SK-N-SH (cell line): ENCODE measurements at places on chromosomes 13 and 19.

- DNase-seq: no peak
These were observed 69.4 kb upstream of the KLF12 start for GRCh38 chr13:74203576-74203975.

DNA sequence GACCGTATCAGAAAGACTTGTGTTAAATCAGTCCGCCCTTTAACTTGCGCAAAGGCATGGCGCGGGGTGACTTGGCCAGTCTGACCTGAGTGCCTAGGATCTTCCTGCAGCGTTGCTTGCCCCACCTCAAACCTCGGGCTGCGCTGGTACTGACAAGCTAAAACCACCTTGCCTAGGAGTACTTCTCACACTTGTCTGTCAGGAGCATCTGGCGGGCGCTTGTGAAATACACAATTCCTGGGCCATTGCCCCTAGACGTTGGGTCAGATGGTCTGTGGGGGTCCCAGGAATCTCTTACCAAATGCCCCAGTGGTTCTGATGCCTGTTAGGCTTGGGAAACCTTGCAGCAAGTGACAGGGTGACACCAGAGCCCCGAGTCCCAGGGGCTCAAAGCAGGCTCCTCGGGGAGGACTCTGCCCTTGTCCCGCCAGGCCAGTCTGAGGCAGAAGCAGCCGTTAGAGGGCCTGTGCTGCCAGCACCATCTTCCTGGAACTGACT, 12.9 kb downstream of the CEBPG start:
- DNase-seq: no peak

DNA sequence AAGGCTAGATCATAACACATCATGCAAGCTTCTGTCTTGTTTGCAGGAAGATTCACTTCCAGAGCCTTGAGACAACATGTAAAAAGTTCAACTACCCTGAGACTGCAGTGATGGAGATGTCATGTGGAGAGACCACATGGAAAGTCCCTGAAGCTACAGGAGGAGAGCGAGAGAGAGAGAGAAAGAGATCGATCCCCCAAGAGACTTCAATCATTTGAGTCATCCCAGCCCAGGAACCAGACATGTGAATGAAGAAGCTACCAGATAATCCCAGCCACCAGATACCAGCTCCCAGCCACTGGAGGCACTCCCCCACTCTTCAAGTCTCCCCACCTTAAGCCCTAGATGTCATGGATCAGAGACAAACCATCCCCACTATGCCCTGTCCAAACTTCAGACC, 10.7 kb upstream of the EVI5L start:
- no peak for DNase-seq

DNA sequence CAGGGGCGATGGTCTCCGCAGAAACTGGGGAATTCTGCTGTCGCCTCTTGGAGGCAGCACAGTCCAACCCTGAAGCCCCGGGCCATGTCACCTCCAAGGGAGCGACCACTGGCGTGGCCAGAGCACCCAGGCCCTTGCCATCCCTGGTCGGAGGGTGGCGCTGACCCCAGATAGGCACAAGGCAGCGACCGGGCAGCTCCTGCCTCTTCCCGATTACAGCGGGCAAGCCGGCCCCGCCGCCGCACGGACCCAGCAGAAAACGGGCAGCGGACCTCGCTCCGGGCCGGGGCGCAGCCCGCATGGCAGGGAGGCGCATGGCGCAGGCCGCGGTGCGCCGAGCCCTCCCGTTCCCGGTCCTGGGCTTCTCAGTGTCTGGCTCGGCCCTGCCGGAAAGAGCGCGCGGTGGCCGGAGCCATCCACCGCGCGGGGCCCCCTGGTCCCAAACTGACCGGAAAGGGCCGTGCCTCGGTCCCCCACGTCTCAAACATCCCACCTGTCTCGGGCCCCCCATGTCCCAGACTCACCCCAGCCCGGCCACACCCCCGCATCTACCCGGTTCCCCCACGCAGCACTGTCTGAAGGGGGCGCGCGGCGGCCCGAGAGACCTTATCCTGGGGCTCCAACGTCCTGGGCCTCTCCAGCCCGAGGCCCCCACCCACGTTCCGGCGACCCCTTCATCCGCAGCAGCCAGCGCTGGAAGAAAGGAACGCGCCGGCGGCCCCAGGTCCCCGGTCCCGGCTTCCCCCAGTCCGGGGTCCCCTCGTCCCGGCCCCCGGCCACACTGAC, 727 bp downstream of the CERS1 start:
- DNase-seq: peak; percentile 95

GRCh38 chr13:76992548-76993001, 694 bp downstream of the CLN5 start:
- peak; percentile 29 for DNase-seq

DNA sequence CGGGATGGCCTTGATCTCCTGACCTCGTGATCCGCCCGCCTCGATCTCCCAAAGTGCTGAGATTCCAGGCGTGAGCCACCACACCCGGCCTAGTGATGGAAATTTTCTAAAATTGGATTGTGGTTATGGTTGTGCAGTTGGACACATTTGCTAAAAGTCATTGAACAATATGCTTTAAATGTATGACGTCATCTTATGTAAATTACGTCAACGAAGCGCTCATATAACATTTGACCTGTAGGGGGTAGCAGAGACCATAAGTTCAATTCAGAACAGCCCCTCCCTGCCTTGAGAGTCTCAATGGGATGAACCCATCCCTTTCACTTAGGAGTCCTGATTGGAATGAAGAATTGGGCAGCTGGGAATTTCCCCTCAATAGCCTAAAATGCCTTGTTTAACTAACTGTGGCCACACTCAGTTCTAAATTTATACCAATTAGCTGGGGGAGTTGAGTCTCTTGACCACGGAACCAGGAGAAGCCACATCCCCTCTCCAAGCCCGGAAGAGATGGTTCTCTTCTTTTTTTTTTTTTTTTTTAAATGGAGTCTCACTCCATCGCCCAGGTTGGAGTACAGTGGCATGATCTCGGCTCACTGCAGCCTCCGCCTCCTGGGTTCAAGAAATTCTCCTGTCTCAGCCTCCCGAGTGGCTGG, 15.2 kb upstream of the TLE6 start:
- DNase-seq: peak; percentile 77

- DNase-seq: no peak
These were observed 39.8 kb downstream of the TNFRSF19 start for GRCh38 chr13:23609874-23610576.

- DNase-seq: peak; percentile 33
These were observed 16.9 kb downstream of the GADD45B start for GRCh38 chr19:2492870-2493269.

GRCh38 chr19:34104096-34104495, 68.2 kb upstream of the LSM14A start:
- DNase-seq: no peak

GRCh38 chr19:12596485-12596884, 14.1 kb downstream of the ZNF490 start:
- no peak for DNase-seq

DNA sequence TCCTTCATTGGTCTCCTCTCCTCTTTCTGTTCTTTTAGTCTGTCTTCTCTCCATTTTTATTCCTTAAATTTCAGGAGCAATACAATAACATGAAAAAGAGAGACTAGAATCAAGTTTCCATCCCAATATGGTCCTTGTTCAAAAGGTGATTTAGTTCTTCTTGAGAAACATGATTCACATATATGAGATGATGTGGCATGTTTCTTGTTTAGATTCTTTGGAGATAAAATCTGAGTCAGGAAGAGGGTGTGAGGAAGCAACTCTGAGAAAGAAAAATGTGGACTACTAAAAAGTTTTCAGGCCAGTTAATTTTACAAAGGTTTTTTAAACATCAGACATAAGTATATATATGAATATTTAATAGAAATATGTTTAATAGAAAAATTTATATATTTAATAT, 231.4 kb downstream of the OXGR1 start:
- DNase-seq: no peak

GRCh38 chr19:55208880-55209692, at the start of gene PTPRH:
TSS of gene PTPRH (minus strand) at chr19:55209501. CDS start at chr19:55209433, 68 bp downstream.
- DNase-seq: no peak

- peak; percentile 100 for DNase-seq
These were observed 6.0 kb downstream of the A1BG start for GRCh38 chr19:58346961-58347929.

- no peak for DNase-seq
These were observed 25.5 kb downstream of the FGF21 start for GRCh38 chr19:48780631-48781391.

DNA sequence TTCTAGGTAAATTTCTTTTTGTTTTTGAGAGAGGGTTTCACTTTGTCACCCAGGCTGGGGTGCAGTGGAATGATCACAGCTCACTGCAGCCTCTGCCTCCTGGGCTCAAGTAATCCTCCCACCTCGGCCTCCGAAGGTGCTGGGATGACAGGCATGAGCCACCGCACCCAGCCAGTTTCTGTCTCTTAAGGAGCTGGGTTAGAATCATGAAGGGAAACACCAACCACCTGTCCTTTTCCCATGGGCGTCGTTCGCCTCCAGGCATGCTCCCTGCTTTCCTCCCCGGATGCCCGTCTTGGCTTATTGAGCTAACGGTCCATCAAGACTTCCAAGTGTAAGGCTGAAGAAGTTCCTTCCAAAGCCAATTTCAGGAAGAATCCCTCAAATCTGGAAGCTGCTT, 85.9 kb downstream of the SOX1 start:
- DNase-seq: no peak

GRCh38 chr13:93797463-93797862, 570.9 kb downstream of the GPC6 start:
- DNase-seq: no peak

DNA sequence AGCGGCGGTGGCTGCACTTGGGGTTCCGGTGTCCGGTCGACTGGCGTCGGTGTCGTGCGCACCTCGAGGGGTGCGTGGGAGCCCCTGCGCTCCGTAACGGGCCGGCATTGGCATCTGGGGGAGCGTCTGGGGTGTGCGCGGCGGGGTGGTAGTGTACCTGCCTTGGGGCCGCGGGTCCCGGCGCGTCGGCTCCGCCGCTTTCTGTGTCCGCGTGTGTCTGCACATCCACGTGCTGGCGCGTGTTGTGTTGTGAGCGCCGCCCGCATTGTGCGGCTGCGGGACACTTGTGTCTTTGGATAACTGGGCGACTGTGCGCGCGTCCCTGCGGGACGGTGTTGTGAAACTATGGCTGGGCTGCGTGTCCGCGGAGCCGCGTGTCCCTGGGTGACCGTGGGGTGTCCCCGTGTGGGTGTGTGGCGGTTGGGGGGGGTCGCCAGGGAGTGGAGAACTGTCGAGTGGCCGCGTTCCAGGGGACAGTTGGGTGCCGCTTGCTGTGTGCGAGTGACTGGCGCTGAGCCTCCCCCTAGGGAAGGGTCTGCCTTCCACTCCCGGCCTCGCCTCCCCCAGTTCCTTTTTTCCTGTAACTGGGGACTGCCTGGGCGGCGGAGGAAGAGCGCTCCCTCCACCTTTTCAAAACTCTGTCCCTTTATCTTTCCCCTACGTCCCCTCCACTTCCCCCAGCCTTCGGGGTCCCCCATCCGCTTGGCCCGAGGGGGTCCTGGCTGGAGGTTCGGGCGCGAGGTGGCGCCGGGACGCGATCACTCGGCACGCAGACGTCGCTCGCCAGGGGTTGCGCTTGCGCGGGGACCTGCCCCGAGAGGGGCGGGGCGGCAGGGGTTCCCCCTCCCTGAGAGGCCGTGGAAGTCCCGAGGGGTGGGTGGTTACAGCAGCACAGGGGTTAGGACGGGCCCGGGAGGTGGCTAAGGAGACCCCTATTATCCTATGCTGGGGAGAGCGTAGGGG, 5.7 kb upstream of the NFIC start:
- peak; percentile 83 for DNase-seq

GRCh38 chr19:56137405-56137804, 3.7 kb upstream of the ZNF444 start:
- no peak for DNase-seq

- DNase-seq: no peak
These were observed 17.3 kb downstream of the SBK2 start for GRCh38 chr19:55519451-55520311.

- no peak for DNase-seq
These were observed 787.7 kb downstream of the UQCRFS1 start for GRCh38 chr19:28425046-28425931.

DNA sequence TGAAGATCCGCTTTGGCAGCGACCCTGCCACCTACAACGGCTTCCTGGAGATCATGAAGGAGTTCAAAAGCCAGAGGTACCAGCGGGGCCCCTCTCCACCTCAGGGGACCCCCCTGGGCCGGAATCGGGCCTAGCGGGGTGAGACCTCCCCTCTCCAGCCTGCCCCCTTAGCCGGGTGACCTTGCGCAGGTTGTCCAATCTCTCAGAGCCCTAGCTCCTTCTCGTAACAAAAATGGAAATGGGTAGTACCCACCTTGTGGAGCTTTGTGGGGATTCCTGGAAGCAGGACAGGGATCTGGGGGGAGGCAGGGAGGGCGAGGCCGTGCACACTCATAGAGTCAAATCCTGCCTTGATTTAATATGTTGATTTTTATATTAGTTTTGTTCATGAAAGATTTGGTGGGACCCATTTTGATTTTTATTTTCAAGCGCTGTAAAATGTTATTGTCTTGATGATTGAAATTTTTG, 658 bp downstream of the SIN3B start:
- peak; percentile 54 for DNase-seq

DNA sequence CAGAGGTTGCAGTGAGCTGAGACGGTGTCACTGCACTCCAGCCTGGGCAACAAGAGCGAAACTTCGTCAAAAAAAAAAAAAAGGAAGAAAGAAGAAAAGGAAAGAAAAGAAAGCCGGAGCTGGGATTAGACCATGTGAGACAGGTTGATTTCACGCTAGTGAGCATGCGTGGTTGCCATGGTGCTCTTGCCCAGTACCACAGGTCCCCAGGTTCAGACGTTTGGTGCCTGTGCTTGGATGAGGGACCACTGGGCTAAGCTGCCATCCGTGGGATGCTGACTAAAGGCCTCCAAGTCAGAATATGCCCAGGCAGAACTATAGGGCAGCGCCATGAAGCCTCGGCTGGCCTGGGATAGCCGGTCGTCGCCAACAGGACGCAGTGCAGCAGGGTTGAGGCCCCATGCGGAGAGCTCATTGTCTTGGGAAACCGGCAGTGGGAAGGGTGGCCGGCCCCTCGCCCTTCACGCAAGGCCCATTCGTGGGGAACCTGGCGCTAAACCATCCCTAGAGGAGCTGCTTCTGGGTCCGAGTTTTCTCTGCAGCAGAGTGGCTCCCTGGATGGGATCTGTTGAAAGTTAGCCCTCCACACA, 7.2 kb upstream of the TEX101 start:
- DNase-seq: no peak

GRCh38 chr13:108795841-108796240, 166.4 kb downstream of the MYO16 start:
- DNase-seq: no peak

GRCh38 chr13:112902101-112902651, 66.8 kb upstream of the MCF2L start:
- no peak for DNase-seq

GRCh38 chr13:58379221-58379620, 747.7 kb downstream of the PCDH17 start:
- no peak for DNase-seq

GRCh38 chr19:51091895-51092873, 9.5 kb upstream of the KLK14 start:
- no peak for DNase-seq
